Left colon (tissue), 2 donors: ENCODE measurements at places on chromosomes 1 and 21.
A peak's percentile ranks its signal among the peaks of the same experiment; 100 is the strongest.

GRCh38 chr1:980602-981395 is 1.1 kb downstream of the PERM1 start:
- DNase-seq, result peak; percentile 3

DNA sequence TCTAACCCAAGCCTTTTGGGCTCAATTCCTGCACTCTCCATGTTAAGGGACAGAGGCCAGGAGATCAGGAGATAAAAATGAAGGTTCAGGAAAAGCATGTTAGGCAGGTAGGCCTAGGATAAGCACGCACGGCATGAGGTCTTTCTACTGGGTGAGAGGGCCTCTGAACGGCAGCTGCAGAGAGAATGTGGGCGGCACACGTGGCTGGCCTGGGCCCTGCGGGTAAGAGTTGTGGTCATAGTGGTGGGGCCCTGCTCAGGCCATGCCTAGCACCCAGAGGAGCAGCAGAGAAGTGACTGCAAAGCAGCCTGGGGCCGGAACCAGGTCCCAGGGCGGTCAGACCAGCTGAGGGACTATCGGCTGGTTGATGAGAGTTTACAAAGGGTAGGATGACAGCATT is 7.5 kb upstream of the FOXO6 start:
- DNase-seq, result peak; percentile 27

- no peak for DNase-seq
Measured at GRCh38 chr1:242689378-242689777, 164.9 kb upstream of the PLD5 start.

GRCh38 chr1:69203166-69203565 is 364.6 kb upstream of the LRRC7 start:
- no peak for DNase-seq

GRCh38 chr1:67850611-67851075 is 17.4 kb upstream of the GNG12 start:
- DNase-seq, result peak; percentile 75

- no peak for DNase-seq
Measured at GRCh38 chr1:11273595-11274234, 717 bp downstream of the UBIAD1 start.

DNA sequence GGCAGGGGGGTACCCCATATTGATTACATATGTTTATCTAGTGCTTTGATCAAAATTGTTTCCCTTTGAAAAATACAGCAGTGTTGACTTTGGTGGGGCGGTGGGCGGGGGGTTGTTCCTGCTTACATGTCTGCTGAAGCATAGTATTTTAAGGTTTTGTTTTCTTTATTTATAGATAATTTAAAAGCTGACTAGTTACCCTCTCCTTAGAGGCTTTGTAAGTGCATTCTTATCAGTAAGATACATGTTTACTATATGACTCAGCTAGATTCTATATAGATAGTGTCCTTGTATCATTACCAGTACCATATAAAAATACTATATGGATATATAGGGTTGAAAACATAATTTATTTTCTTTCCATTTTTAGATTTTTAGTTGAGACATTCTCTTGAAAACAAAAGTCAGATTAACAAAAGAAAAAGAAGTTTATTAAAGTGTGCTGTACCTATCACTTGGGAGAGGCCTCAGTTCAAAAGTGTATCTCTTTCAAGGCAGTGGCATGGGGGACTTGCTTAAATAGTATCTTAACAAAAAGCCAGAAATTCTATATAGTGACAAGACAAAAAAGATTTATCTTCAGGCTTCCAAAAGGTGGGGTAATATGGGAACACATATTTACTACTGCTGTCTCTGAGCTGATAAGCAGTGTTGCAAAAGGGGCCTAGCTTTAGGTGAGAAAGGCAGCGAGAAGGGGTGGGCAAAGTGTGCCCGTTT is 79.0 kb downstream of the HS2ST1 start:
- no peak for DNase-seq

GRCh38 chr1:58874757-58875755 is 91.2 kb upstream of the JUN start:
- DNase-seq, result no peak
